Femur (tissue), 1 donor: ENCODE measurements at places on chromosomes 2 and 18.

- no peak for DNase-seq
These were observed 228.0 kb upstream of the MEX3C start for GRCh38 chr18:51425475-51425874.

GRCh38 chr2:160590664-160591063 lies 97.1 kb upstream of the RBMS1 start:
- DNase-seq = no peak

DNA sequence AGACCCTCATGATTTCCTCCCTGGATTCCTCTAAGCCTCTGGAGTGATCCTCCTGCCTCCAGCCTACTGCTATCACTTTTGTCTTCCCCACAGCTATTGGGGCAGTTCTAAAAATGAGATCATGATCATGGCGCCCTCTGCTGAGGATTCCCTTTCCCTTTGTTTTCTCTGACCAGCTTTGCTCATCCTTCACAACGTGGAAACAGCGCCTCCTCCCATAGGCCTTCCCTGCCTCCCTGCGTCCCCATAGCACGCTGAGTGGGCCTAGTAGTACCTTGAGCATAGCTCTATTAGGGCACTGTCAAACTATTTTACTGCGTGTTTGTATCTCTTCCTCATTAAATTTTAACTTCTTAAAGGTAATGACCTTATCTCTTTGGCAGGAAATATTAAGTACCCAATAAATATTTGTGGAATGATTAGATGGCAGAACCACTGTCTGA lies 207.0 kb upstream of the FANCL start:
- peak; percentile 64 for DNase-seq

- no peak for DNase-seq
These were observed 36.6 kb downstream of the CYP1B1 start for GRCh38 chr2:38039121-38039910.

DNA sequence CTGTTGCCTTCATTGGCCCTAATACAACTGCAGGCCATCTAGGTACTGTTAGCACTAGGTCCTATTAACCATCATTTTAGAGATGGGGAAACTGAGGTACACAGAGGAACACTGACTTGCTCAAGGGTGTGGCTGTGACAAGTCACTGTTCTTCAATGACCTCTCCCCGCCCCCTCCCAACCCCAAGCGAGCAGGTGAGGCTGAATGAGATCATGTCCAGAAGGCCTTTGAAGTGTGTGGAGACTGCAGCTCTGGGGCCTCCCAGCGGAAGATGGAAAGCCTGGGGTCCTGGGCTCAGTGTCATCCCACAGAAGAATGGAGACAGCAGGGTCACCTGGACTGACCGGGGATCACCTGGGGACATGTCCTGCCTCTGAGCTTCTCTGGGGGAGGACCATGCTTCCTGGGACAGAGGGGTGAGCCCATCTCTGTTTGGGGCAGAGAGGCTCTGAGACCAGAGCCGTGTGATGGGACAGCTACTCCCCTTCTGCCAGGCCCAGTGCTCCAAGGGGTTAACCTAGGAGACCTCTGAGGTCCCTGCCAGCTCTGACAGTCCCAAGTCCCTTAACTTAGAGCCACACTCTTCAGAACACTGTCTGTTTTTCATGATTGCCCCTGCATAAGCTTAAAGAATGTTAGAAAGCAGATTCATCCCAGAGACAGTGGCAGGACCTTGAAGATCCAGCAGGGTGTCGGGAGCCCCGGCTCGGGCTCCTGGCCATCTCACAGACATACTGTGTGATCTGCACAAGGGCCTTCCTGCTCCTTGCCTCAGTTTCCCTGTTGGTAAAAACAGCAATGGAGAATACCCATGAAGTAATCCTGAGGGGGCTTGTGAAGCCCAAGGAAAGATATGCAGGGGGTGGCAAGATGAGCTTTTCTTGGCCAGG lies 16.7 kb upstream of the FOSL2 start:
- no peak for DNase-seq

DNA sequence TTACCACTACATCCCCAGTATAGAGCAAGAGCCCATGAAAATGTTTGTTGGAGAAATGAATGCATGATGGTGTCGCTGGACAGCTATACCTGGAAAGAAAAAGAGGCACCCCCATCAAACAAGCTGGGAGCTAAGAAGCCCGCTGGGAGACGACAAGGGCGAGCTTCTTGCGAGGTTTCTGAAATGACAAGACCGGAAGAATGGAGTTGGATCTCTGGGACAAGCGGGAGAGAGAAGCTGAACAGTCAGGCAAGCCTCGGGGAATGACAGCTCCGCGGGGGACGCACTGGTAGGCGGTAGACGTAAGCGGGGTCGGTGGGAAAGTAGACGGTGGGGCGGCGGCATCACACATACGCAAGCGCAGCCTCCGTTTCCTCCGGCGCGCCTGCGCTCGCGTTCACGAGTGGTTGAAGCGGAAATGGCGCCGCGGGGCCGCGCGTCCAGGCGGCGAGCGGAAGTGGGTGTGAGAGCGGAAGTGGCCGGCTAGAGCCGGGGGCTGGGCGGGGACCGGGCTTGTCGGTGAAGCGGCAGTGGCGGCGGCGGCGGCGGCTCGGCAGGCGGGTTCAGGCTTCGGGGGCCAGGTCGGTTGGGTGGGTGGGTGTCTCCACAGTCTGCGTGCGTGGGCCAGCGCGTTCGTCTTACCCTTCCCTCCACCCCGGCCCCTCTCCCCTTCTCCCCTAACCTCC lies at the start of gene ARPC2:
Gene ARPC2 (plus strand): TSS at position 516 of the 686 bp plus-strand sequence. CDS start 282 bp downstream, outside the sequence.
- peak; percentile 97 for DNase-seq

GRCh38 chr2:128303095-128303791 lies 15.4 kb downstream of the HS6ST1 start:
- no peak for DNase-seq

DNA sequence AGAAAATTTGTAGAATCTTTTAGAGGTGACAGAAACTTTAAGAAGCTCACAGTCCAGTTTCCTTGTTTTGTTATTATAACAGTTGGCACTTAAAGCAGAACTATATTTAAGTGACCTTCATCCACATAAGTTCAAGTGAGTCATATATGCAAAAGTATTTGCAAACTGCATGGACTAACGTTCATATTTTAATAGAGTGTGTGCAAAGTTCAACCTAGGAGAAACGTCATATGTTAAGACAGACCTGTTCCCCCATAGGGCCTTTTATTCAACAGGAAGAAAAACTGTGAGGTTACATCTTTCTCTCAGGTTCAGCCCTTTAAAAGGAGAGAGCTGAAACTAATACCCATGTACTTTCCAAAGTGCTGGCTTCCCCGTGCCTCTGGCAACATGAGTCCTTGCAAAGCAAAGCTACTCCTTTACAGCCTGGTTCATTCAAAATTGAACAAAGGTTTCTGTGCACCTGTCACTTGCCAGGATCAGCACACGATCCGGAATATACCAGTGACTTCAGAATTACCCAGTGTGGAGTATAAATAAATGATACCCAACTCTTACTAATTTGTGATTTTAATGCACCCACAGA lies 280.0 kb upstream of the RAB12 start:
- DNase-seq = no peak

- no peak for DNase-seq
These were observed 730 bp downstream of the ODC1 start for GRCh38 chr2:10447300-10447894.

DNA sequence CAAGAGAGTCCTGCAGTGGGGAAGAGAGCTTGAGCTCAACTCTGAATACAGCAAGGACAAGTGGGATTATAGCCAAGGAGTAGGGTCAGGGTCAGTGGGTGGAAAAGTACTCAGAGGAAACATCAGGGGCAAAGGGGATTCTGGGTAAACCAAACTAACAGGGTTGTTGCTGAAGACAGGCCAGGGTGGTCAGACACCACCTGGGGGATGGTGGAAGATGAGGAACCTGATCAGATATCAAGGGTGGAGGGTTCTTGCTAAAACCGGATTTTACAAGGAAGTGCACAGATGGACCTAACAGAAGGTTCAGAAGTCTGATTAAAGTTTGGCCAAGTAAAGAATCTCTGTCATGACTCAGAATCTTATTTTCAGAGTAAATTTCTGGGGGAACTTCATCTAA lies 16.5 kb downstream of the OSBPL1A start:
- no peak for DNase-seq

DNA sequence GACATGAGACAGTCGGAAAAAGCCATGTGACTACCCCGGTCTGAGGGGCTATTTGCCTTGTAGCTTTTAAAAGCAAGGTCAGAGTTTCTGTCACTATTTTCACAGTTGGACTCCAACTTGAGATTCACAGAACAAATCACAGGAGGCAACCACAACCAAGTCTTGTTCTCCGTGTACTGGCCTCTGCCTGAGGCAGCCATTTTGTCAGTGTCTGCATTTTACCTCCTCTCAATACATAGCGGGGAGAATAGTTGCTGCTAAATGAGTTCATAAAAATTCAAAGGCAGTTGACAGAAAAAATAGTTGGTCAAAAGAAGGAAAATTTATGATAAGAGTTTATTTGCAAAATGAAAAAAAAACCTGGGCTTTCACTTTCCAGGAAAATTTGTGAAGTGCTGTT lies 501.4 kb downstream of the CCDC85A start:
- DNase-seq = no peak

DNA sequence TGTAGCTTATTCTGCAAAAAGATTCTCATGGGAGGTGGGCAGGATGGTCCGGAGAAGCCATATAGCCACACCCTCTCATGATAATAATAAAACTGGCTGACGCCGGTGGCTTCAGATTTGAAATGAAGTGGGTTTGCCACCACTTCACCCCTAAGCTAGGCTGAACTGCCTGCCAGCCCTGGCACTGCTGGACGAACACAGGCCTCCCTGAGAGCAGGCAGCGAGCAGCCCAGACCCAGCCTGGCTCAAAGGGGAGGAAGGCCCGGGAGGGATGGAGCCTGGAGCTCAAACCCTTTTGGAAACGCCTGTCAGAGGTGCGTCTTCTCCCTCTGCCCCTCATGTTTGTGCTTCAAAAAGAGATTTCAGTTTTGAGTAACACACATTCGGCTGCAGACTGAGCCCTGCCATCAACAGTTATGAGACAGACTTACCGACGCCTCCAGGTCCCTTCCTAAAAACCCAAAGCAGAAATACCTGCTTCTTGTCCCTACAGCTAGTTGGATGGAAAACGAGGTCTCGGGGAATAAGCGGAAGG lies 71.1 kb upstream of the HPCAL1 start:
- DNase-seq = peak; percentile 3

DNA sequence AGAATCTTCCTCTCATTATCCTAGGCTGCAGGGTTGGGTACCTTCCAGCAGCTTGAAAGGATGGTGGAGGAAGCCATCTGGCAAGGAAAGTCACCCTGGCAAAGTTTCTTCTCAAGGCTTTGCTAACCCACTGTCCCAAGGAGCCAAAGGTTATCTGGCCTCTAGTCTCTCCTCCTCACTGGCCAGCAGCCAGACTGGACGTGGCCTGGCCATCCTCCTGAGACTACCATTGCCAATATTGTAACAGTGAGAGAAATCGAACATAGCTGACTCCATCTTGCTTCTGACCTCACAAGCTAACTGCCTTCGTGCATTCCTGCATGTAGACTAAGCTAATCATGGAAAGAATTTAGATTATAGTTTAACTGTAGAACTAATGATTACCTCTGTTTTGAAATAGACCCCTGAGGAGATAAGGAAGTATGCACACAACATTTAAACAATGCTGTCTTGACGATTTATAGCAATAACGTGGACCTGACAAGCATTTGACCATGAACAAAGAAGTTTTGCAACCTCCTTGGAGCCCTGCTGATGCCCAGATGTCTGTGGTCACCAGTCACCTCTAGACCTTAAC lies 7.8 kb upstream of the ANXA4 start:
- peak; percentile 43 for DNase-seq

DNA sequence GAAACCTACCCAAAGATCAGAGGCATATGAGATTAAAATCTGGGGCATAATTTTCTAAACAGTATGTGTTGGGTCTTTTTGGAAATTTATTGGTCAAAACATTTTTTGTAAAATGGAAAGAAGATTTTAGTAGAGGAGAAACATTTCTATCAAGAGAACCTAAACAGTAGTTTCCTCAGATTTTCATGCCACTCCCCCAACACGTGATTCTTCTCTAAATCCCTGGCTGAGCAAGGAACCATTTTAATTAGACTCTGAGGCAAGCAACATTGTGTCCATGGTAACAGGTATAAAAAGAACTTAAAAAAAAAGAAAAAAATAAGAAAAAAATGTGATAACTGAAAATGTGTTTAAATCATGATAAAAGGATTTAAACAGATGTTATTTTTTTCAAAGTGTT lies 1105.2 kb upstream of the ZEB2 start:
- DNase-seq = no peak

- no peak for DNase-seq
These were observed 11.2 kb upstream of the ARHGAP28 start for GRCh38 chr18:6718267-6718666.

DNA sequence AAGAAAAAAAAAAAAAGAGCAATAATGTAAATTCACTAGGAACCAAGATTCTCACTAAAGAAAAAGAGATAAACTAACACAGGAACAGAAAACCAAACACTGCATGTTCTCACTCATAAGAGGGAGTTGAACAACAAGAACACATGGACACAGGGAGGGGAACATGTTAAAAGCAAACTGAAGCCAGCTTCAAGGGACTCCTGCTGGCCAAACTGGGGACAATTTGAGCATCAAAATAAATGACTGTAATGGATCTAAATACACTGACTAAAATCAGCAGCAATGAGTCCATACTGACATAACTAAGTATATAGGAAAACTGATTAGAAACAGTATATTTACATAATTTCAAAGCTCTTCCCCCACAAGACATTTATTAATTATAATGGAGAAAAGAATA lies 73.0 kb downstream of the FARSB start:
- no peak for DNase-seq

GRCh38 chr18:70390371-70391090 lies 101.7 kb downstream of the SOCS6 start:
- DNase-seq = no peak

GRCh38 chr2:151174127-151174526 lies 87.5 kb downstream of the RBM43 start:
- DNase-seq = no peak

GRCh38 chr2:9401646-9402371 lies 21.5 kb downstream of the ITGB1BP1 start:
- no peak for DNase-seq

GRCh38 chr2:156333274-156333950 lies 891 bp upstream of the NR4A2 start:
- DNase-seq = no peak

- DNase-seq = no peak
These were observed 46.4 kb downstream of the BMP10 start for GRCh38 chr2:68824831-68825230.

DNA sequence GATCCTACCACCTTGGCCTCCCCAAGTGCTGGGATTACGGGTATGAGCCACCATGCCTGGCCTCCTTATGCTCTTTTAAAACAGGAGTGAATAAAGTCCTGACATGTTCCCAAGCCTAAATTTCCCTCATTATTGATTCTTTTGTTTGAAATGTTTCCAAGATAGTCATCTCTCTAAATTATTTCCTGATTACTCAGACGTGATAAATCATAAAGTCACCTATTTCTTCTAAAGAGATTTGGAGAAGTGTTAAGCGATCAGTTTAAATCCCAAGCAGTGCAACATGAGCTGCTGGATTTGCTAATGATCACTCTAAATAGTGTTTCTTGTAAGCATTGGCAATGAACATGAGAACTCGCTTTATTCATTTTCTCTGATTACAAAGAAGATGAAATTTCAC lies 51.8 kb downstream of the PMAIP1 start:
- no peak for DNase-seq

- no peak for DNase-seq
These were observed 345.7 kb downstream of the MTX2 start for GRCh38 chr2:176614930-176615329.

GRCh38 chr2:88345842-88346241 lies 106.7 kb downstream of the FOXI3 start:
- no peak for DNase-seq
